Stimulated activated CD4-positive, alpha-beta T cell treated with anti-CD3 and anti-CD28 coated beads, Interleukin-15, amount 100 ng/mL, for 1 hour (primary cell): ENCODE measurements at places on chromosomes 6 and 20.

DNA sequence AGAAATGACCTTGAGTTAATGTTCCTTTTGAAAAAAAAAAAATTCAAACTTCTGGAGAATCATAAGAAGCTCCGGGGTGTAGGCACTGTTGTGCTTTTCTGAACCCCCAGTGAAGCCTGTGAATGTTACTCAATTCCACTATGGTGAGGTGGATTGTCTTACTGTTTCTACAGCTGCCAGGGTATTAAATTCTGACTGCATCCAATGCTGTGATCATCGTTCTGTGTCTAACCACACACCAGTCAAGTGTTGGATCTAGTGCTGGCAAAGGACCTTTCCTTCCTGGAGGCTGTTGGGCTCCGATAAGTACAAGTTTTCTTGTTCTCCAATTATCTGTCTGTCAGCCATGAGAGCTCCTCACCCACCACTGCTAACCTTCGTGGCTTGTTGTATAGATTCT lies 162.0 kb upstream of the EPHA7 start:
- no peak for DNase-seq

GRCh38 chr6:111105578-111105977 lies 18.3 kb downstream of the SLC16A10 start:
- no peak for DNase-seq

GRCh38 chr6:126307849-126308248 lies 32.1 kb upstream of the CENPW start:
- DNase-seq = no peak

GRCh38 chr6:93105017-93105416 lies 314.3 kb downstream of the EPHA7 start:
- no peak for DNase-seq

DNA sequence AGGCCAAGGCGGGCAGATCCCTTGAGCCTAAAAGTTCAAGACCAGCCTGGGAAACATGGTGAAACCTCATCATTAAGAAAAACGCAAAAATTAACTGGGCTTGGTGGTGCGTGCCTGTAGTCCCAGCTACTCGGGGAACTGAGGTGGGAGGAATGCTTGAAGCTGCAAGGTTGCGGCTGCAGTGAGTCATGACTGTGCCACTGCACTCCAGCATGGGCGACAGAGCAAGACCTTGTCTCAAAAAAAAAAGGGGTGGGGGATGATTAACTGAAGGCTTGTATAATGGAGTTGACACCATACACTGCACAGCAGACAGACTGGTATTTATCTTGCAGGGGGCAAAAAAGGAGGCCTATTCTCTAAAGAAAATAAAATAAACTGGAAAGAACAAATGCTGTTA lies 27.7 kb downstream of the SRPK1 start:
- no peak for DNase-seq
